Ascending aorta (tissue), 2 donors: ENCODE measurements at places on chromosomes 5 and 9. TPM values are rescaled to one million over a fixed set of nuclear protein-coding genes. Genes with fewer than 3 reads are reported as not detected.

DNA sequence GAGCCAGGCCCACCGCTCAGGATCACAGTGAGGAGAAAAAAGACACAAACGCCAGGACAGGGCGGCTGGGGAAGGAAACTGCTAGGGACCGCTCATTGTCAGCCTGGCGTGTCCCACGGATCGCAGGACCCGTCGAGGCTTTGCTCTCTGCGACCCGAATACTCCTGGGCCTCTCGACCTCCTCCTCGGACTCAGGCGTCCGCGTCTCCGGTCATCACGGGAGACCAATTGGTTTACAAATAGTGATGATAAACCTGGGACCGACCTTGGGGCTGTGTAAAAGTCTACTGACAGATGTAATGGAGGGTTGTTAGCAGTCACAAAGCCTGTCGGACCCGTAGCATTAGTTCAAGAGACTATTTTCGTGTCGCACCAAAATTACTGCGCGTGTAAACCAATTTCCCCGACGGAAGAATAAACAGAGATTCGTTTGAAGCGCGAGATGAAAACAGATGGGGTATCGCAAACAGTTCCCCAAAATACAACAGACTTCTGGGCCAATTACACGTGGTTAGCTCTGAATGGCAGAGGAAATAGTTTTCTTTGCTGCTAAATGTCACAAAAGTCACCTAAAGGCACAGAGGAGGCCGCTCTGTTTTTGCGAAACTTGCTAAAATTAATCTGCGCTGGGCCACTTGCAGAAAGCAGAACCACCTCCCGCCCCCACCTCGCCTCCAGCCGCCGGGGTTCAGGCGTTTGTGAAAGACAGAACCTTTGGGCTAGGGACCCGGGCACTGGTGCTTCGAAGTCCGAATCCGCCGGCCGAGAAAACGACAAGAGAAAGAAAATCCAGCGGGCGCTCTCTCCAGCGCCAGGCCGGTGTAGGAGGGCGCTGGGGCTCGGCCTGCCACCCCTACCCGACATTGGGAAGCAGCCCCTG lies 67.6 kb downstream of the FOXD1 start:
- no peaks in the 10 kb centered on the region for H3K4me1 ChIP-seq
- no peak overlapping the region for H3K27ac ChIP-seq
- no peak for DNase-seq
- H3K27me3 ChIP-seq, result no peaks in the 10 kb centered on the region
- no peak overlapping the region for H3K4me3 ChIP-seq

DNA sequence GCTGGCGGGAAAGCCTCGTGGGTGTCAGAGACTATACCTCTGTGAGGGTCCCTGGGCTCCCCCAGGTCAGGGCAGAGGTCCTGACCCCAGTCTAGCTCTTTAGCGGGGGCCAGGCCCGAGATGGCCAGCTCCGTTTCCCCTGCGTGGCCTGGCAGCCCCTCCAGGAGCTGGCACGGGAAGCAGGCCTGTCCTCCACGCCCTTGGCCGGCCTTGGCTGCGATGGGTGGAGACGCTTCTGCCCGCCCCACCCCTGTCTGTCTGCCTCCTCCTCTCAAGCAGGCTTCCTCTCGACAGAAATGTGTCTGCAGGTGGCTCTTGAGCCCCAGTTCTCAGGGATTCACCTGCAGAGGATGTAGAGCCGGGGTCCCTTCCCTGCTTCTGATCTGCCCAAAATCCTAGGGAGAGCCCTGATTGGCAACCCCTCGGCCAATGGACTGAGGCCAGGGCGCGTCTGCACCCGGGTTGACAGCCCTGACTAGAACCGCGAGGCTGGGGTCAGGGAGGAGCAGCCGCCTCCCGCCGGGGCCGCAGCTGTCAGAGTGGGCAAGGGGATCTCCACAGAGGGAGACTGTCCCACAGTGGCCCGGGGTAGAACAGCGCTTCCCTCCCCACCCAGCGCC lies 2.6 kb upstream of the GRIN1 start:
- peaks cover 17% of the 10 kb centered on the region for H3K27me3 ChIP-seq
- H3K36me3 ChIP-seq, result no peaks in the 10 kb centered on the region
- DNase-seq, result no peak
- no peak overlapping the region for H3K27ac ChIP-seq

DNA sequence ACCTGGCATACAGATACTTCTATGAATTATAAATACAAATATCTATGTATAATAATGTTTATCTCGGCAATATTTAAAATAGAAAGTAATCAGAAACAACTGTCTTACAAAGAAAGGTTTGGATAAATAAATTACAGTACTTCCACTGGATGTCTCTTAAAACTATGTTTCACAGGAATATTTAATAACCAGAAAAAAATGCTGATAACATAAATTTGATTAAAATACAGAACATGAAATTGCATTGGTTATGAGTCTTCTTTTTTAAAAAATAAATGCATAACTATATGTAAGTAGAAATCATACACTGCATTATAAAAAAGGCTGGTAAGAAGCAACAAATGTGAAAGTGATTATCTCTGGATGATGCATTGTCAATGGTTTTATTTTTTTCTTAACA lies 126.0 kb downstream of the AGTPBP1 start:
- H3K27me3 ChIP-seq, result no peaks in the 10 kb centered on the region
- H3K27ac ChIP-seq, result no peak overlapping the region
- DNase-seq, result no peak
- no peaks in the 10 kb centered on the region for H3K36me3 ChIP-seq
- no peak overlapping the region for H3K4me3 ChIP-seq

- H3K27me3 ChIP-seq, result no peaks in the 10 kb centered on the region
- H3K4me1 ChIP-seq, result no peaks in the 10 kb centered on the region
- no peaks in the 10 kb centered on the region for H3K36me3 ChIP-seq
- H3K4me3 ChIP-seq, result no peak overlapping the region
- H3K27ac ChIP-seq, result peak overlapping the region; percentile 16
Measured at GRCh38 chr9:131253891-131254491, 22.3 kb downstream of the FAM78A start.

Gene SOX30
- not detected for total RNA-seq

Gene COL23A1
- total RNA-seq, result 4.3 TPM

Gene SLC24A2
- total RNA-seq, result not detected

Gene CWC27
- 1.7 TPM for total RNA-seq

Gene GDF9
- not detected for total RNA-seq
